ENCODE measurements at places on chromosomes 7 and 10. TPM values are rescaled to one million over a fixed set of nuclear protein-coding genes. Genes with fewer than 3 reads are reported as not detected.

DNA sequence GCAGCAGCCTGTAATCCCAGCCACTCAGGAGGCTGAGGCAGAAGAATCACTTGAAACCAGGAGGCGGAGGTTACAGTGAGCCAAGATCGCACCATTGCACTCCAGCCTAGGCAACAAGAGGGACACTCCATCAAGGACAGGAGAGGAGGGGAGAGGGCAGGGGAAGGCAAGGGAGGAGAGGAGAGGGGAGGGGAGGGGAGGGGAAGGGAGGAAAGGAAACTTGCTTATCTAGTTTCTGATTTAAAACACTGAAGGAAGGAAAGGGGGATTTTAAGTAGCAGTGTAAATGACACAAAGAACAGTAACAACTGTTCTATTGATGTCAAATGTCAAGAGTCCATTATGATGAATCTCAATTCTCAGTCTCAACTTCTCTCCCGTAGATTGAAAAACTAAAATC, 43.7 kb downstream of the SRPK2 start:
- no peak for DNase-seq

Gene ADAM12
- 1.7 TPM for total RNA-seq

Gene IDI1
- total RNA-seq = 113 TPM

DNA sequence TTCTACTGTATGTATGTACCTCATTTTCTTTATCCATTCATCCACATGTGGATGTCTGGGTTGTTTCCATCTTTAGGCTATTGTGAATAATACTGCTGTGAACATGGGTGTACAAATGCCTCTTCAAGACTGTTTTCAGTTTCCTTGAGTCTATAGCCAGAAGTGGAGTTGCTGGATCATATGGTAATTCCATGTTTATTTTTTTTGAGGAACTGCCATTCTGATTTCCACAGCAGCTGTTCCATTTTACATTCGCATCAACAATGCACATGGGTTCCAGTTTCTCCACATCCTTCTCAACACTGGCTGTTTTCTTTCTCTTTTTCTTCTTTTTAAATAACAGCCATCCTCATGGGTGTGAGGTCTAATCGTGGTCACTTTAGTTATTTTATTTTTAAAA, 69.9 kb upstream of the CTBP2 start:
- no peak for DNase-seq

GRCh38 chr10:1381339-1381738, 325.2 kb downstream of the WDR37 start:
- no peak for DNase-seq

GRCh38 chr7:92797693-92798092, 38.7 kb downstream of the CDK6 start:
- DNase-seq = peak; percentile 37

- DNase-seq = no peak
These were observed 297.3 kb downstream of the EXOC4 start for GRCh38 chr7:133550145-133550544.

Gene CXCL12
- not detected for total RNA-seq

Gene CHN2
- total RNA-seq = not detected

DNA sequence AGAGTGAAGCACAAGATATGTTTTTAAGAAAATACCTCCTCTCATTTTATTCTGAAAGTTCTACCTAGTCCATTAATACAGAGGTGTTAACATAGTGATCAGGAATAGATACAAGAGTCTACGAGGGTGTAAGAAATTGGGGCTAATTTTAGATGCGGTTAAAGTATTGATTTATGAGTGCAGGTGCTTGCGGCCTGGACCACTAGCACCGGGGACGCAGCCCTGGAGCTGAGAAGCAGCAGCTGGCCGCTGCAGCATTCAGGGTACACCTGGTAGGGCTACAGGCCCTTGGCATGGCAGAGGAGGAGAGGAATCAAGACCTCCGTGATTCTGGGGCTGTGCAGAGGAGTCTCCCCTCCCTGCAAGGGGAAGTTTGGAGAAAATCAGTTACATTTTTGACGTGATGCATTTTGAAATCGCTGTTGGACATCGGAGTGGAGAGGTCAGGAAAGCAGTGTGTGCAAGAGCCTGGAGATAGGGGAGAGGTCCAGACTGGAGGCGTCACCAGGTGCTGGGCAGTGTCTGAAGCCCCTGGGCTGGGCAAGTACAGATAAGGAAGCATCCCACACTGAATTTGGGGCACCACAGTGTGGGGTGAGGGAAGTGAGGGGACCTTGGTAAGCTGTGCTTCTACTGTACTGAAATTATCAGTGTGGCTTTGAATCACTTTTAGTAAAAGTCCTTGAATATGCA, 112.3 kb downstream of the VWC2 start:
- no peak for DNase-seq

DNA sequence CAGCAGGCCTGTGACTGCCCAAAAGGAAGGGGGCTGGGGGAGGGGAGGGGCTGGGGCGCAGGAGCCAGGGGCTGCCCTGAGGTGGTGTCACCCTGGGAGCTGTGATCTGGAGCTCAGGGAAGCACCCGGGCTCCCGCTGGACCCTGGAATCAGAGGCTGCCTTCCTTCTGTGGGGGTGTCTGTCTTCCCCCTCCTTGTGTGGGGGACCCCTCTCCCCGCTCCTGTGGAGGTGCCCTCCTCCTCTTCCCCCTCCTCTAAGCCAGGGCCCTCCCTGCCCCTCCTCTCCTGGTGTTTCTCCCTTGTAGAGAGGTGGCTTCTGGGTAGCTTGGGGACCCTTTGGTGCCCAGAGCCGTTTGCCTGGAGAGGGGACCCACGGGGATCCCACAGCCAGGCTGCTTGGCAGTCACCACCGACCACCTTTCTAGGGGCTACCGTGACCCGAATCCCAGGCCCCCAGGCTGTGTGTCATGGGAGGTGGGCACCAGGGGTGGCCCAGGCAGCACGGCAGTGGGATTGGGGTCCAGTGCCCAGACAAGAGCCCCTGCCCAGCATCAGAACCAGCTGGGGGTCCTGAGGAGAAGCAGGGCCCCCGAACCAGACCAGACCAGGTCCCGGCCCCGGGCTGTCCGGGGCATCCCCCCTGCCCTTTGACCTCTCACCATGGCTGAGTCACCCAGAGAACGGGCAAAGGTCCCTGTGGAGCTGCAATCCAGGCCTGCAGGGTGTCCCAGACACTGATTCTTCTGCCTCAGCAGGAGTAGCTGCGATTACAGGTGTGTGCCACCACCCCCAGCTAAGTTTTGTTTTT, 741 bp downstream of the PRAP1 start:
- DNase-seq = no peak

- DNase-seq = peak; percentile 31
These were observed 444.8 kb downstream of the GATA3 start for GRCh38 chr10:8499312-8499711.

DNA sequence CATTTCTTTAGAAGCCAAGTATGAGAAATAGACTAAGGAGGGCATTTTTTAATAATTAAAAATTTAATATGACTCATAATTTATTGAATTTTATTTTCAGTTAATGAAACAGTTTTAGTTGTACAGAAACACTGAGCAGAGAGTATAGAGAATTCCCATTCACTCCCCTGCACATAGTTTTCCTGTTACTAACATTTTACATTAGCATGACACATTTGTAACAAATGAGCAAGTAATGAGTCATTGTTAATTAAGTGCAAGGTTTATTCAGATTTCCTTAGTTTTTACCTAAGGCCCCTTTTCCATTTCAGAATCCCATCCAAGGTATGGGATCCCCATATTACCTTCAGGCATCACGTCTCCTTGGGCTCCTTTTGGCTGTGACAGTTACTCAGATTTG, 271.5 kb upstream of the FZD8 start:
- peak; percentile 59 for DNase-seq

Gene PDE1C
- 0.53 TPM for total RNA-seq

- no peak for DNase-seq
These were observed 29.0 kb upstream of the GSDME start for GRCh38 chr7:24786306-24786705.

- no peak for DNase-seq
These were observed 93.6 kb downstream of the NHLRC2 start for GRCh38 chr10:113948048-113948447.

GRCh38 chr7:51456-52068, 140.8 kb upstream of the FAM20C start:
- DNase-seq = no peak

Gene TMEM196
- not detected for total RNA-seq

Gene HTR7
- total RNA-seq = 16.8 TPM

GRCh38 chr7:32161708-32162107, 91.5 kb upstream of the PDE1C start:
- peak; percentile 90 for DNase-seq

- no peak for DNase-seq
These were observed 101.5 kb upstream of the RAB11FIP2 start for GRCh38 chr10:118148247-118148646.

Gene PPP1R17
- total RNA-seq = not detected

Gene PIK3AP1
- total RNA-seq = 3.0 TPM

Gene NDUFB8
- 239 TPM for total RNA-seq

DNA sequence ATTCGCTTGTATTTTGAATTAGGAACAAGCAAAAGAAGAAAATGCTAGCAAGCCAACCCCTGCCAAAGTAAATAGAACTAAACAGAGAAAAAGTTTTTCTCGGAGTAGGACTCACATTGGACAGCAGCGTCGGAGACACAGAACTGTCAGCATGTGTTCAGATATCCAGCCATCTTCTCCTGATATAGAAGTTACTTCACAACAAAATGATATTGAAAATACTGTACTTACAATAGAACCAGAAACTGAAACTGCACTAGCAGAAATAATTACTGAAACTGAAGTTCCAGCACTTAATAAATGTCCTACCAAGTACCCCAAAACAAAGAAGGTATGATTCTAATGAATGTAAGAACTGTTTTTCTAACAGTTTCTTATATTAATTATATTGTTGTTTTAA, 87.9 kb downstream of the KMT2E start:
- DNase-seq = no peak

- DNase-seq = no peak
These were observed 30.8 kb upstream of the DRGX start for GRCh38 chr10:49426490-49427360.

Gene DGKB
- not detected for total RNA-seq

GRCh38 chr10:124898471-124898870, 43.5 kb upstream of the ZRANB1 start:
- DNase-seq = no peak

Gene PPP1R9A
- 4.3 TPM for total RNA-seq

DNA sequence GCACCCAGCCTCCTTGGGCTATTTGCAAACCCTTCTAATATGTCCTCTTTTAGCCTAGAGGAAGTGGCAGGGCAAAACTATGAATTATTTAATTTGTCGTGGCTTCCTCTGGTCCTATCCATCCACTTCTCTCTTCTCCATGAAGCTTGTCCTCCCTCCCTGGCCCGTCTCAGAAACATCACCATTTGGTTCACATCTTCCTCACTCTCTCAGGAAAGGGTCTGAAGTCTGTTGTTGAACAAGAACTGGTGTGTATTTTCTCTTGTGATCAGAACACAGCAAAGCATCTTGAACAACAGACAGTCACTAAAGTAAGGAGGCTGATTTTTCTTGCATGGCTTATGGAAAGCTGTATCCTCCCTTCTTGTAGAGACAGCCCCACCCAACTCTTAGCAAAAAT, 550.1 kb upstream of the NRP1 start:
- no peak for DNase-seq

Gene ZNF735
- not detected for total RNA-seq

- DNase-seq = no peak
These were observed 261.9 kb downstream of the SNX10 start for GRCh38 chr7:26553582-26553981.

Gene ANKRD30A
- total RNA-seq = not detected

Gene GRM8
- 0.27 TPM for total RNA-seq

Gene FAM180A
- not detected for total RNA-seq

DNA sequence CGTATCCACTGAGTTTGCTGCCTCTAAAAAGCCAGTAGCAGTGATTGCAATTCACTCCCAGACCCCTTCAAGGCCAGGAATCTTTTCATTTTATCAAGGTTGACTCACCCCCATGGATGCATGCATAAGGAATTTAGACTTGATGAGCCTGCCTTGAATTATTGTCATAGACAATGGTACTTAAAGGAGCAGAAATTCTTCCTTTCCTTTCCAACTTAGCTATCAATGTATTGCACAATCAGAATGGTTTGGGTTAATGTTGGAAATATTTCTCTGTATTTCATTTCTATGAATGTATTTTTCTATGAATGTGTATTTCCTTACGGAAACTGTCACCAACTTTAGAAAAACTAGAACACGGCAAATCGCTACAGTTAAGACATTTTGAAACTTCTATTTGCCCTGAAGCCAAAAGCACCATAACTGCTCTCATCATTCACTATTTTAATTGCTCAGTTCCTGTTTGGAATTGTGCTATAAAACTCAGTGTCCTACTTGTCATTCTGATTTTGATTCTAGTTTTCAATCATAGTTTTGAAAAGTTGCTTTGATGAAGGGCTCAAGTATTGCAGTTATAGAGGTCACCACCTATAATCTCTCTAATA, 355.7 kb upstream of the AKR1E2 start:
- DNase-seq = peak; percentile 45

Gene GRM3
- not detected for total RNA-seq

GRCh38 chr10:49151025-49151445, 17.2 kb upstream of the FAM170B start:
- DNase-seq = no peak

GRCh38 chr10:28783087-28783486, 105.8 kb downstream of the BAMBI start:
- no peak for DNase-seq

All from HT1080 (cell line).